ENCODE measurements at places on chromosomes 12 and 14. TPM values are rescaled to one million over a fixed set of nuclear protein-coding genes. Genes with fewer than 3 reads are reported as not detected.

DNA sequence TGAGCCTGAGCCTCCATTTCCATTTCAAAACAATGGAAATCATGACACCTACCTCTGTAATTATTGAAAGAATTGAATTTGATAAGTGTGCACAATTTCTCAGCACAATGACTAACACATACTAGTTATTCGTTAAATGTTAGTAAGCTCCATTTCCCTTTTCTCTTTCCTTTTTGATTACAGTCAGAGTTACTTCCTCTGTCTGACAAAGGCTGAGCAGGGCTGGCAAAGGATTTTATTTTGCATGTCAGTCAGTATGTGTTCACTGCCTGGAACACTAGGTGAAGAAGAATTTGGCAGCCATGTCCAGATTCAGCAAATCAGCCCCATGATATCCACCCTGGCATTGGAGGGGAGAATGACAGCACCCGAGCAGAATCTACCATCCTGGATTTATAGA lies 12.2 kb upstream of the RHOJ start:
- H3K36me3 ChIP-seq: no peaks in the 10 kb centered on the region
- H3K27me3 ChIP-seq: no peaks in the 10 kb centered on the region

GRCh38 chr12:5102806-5103205 lies 59.1 kb downstream of the KCNA5 start:
- H3K27me3 ChIP-seq: no peaks in the 10 kb centered on the region
- no peaks in the 10 kb centered on the region for H3K36me3 ChIP-seq
- H3K27ac ChIP-seq: no peak overlapping the region
- no peak for DNase-seq
- H3K4me1 ChIP-seq: no peaks in the 10 kb centered on the region

- 0 out of 2 replicates have a peak, but pooled peaks cover 4% of the 10 kb centered on the region for H3K4me1 ChIP-seq
- H3K27ac ChIP-seq: 0 out of 2 replicates have a peak overlapping the region, but pooled peaks have one; percentile 24
- DNase-seq: peak; percentile 22
- H3K27me3 ChIP-seq: no peaks in the 10 kb centered on the region
- H3K4me3 ChIP-seq: no peak overlapping the region
- H3K36me3 ChIP-seq: no peaks in the 10 kb centered on the region
These were observed 20.1 kb upstream of the KRT86 start for GRCh38 chr12:52254180-52254964.

Gene LRFN5
- total RNA-seq: not detected

DNA sequence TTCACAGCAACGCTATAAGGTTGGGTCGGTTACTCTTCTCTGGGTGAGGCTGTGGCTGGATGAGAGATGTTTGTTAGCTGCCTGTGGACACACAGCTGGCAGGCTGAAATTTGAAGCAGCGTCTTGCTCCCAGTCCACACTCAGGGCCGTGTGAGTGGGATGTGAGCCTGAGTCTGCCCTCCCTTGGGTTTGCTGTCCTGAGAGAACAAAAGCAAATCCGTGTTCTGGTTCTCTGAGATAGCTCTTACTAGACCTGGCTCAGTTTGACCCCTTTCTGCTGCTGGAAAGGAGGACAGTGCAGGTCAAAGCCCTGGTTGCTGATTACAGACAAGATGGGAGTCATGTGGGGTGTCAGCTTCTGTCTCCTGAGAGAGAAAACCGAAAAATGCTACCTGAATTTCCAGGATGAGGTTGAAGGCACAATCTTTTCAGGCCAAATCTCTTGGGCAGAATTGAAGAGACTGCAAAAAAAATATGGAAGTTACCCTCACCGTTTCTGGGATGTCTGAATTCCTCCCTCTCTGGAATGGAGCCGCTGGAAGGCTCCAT lies 270.8 kb downstream of the ZFP36L1 start:
- H3K27me3 ChIP-seq: no peaks in the 10 kb centered on the region
- peaks cover 78% of the 10 kb centered on the region for H3K36me3 ChIP-seq
- DNase-seq: no peak
- H3K4me1 ChIP-seq: peaks cover 52% of the 10 kb centered on the region
- peak overlapping the region; percentile 69 for H3K27ac ChIP-seq

Gene NFE2
- 1.5 TPM for total RNA-seq

DNA sequence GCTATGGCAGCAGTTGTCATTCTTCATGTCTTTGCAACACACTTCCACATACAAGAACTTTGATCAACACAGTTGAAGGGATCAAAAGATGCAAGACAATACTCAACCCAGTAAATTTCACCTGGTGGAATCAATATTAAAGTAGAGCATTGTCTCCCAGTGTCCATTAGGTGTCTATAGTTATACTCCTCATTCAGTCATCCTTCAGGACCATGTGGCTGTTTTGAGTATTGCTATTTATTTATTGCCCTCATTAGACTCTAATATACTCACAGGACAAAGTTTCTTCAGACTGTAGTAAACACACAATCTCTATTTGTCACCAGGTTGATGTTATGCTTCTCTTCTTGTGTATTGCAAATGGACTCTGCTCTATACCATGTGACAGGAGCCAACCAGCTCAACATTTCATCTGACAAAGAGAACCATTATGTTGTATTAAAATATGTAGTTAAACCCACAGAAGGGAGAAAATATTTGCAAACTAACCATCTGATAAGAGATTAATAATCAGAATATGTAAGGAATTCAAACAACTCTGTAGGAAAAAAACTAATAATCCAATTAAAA lies 146.6 kb downstream of the TGFB3 start:
- DNase-seq: no peak
- H3K27ac ChIP-seq: no peak overlapping the region
- H3K4me3 ChIP-seq: no peak overlapping the region
- peaks cover 50% of the 10 kb centered on the region for H3K4me1 ChIP-seq
- 0 out of 2 replicates have a peak, but pooled peaks cover 3% of the 10 kb centered on the region for H3K36me3 ChIP-seq

DNA sequence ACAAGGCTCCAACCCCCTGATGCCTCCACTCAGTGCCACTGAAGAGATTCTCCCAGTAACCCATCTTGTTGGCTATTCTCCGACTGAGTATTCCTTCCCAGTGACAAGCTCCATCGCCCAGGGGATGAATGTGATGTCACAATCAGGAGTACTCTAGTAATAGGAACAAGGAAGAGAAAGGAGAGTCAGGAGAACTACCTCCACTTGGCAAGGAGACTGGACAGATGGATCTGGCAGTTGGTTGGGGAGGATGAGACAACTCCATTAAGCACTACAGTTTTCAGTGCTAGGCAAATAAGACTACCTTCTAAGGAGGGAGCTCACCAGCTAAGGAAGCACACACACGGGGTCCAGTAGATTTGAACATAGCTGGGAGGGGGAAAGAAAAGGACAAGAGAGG lies 5.3 kb downstream of the RNF41 start:
- H3K27ac ChIP-seq: no peak overlapping the region
- H3K36me3 ChIP-seq: peaks cover 19% of the 10 kb centered on the region
- no peak overlapping the region for H3K4me3 ChIP-seq
- DNase-seq: no peak
- H3K4me1 ChIP-seq: peaks cover 6% of the 10 kb centered on the region

Gene CD163L1
- total RNA-seq: 69.3 TPM

- no peak overlapping the region for H3K27ac ChIP-seq
- no peaks in the 10 kb centered on the region for H3K27me3 ChIP-seq
- H3K4me3 ChIP-seq: no peak overlapping the region
- 0 out of 2 replicates have a peak, but pooled peaks cover 8% of the 10 kb centered on the region for H3K4me1 ChIP-seq
- no peaks in the 10 kb centered on the region for H3K36me3 ChIP-seq
These were observed 17.4 kb downstream of the KCNMB4 start for GRCh38 chr12:70383484-70383883.

GRCh38 chr12:6532927-6533652 lies 1.2 kb upstream of the GAPDH start:
- H3K36me3 ChIP-seq: peaks cover 52% of the 10 kb centered on the region
- H3K27me3 ChIP-seq: no peaks in the 10 kb centered on the region
- H3K27ac ChIP-seq: peak overlapping the region; percentile 83
- peaks cover 64% of the 10 kb centered on the region for H3K4me1 ChIP-seq
- peak; percentile 87 for DNase-seq

GRCh38 chr14:77612011-77612620 lies 4.3 kb downstream of the SPTLC2 start:
- H3K4me3 ChIP-seq: no peak overlapping the region
- H3K27ac ChIP-seq: no peak overlapping the region
- peaks cover 38% of the 10 kb centered on the region for H3K4me1 ChIP-seq
- no peaks in the 10 kb centered on the region for H3K36me3 ChIP-seq
- H3K27me3 ChIP-seq: no peaks in the 10 kb centered on the region

GRCh38 chr12:92528586-92528985 lies 174.2 kb upstream of the PLEKHG7 start:
- no peak overlapping the region for H3K27ac ChIP-seq
- H3K4me1 ChIP-seq: no peaks in the 10 kb centered on the region
- H3K4me3 ChIP-seq: no peak overlapping the region
- DNase-seq: no peak

Gene FOXG1
- not detected for total RNA-seq

DNA sequence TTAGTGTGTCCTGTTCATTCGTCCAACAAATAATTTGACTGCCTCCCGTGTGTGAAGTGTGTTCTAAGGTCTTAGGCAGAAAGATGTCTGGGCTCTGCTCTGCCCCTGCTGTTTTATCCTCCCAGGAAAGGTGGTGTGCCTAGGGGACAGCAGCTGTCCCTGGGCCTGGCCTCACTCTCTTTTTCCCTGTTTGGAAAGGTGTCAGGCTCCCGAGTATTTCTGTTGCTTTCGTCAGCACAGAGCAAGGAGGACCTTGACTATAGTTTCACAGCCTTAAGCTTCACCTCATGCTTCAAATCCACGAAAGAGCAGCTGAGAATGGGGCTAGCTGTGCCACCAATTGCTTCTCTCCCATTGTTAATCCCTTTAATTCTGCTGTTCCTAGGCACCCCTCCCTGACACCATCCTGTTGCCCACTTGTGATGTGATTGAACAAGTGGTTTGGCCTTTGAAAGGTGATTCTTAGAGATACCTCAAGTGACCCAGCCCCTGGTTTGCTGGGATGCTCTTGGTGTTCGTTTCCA lies 54.2 kb downstream of the TGFB3 start:
- H3K27ac ChIP-seq: no peak overlapping the region
- no peaks in the 10 kb centered on the region for H3K27me3 ChIP-seq
- H3K4me3 ChIP-seq: no peak overlapping the region
- H3K4me1 ChIP-seq: no peaks in the 10 kb centered on the region
- DNase-seq: no peak
- H3K36me3 ChIP-seq: 0 out of 2 replicates have a peak, but pooled peaks cover 3% of the 10 kb centered on the region

DNA sequence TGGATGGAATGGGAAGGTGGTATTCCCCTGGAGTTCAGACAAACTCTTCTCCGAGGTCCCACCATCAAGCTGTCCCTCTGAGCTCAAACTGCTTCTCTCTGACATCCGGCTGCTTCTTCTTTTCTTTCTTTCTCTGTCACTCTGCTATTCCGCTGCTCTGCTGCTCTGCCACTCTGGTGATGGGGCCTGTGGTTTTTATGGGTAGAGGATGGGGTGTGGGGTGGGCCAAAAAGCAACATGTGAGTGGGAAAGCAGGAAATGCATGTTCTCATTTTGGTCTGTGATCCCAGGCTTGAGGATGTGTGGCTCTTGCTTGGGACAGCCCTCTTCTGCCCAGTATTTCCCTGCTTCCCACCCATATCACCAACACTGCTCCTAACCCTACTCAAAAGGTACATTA lies 30.6 kb downstream of the CLECL1 start:
- no peaks in the 10 kb centered on the region for H3K27me3 ChIP-seq
- no peak for DNase-seq
- H3K4me3 ChIP-seq: no peak overlapping the region
- H3K27ac ChIP-seq: no peak overlapping the region
- H3K36me3 ChIP-seq: no peaks in the 10 kb centered on the region
- H3K4me1 ChIP-seq: peaks cover 24% of the 10 kb centered on the region

Gene NANOG
- total RNA-seq: not detected

- no peaks in the 10 kb centered on the region for H3K4me1 ChIP-seq
- no peak overlapping the region for H3K27ac ChIP-seq
- no peaks in the 10 kb centered on the region for H3K36me3 ChIP-seq
- peaks cover 48% of the 10 kb centered on the region for H3K27me3 ChIP-seq
- H3K4me3 ChIP-seq: no peak overlapping the region
- DNase-seq: no peak
These were observed 11.6 kb upstream of the TESPA1 start for GRCh38 chr12:54996205-54996604.

Gene NPAS3
- total RNA-seq: not detected
